ENCODE measurements at places on chromosomes 4 and X.

DNA sequence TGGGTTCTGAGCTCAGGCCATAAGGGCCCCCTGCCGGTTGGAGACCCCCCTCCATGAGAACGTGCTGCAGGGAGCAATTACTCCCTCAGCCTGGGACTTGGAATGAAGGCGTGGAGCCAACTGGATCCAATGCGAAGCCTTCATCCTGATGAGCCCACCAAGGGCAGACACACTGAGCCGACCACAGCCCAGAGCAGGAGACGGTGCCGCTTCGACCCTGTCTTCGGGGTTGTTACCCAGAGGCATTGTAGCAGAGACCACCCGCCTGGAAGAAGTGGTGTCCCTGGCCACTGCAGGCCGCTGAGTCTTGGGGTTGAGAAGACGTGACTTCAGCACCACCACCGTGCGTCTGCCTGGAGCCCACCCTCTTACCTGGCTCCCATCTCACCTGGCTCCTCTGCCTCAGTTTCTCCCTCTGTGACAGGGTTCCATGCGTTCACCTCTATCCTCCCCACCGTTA, 7.0 kb upstream of the NKX1-1 start:
- no peak for DNase-seq

- DNase-seq: no peak
Measured at GRCh38 chr4:144649646-144650045, 3.7 kb downstream of the HHIP start.

DNA sequence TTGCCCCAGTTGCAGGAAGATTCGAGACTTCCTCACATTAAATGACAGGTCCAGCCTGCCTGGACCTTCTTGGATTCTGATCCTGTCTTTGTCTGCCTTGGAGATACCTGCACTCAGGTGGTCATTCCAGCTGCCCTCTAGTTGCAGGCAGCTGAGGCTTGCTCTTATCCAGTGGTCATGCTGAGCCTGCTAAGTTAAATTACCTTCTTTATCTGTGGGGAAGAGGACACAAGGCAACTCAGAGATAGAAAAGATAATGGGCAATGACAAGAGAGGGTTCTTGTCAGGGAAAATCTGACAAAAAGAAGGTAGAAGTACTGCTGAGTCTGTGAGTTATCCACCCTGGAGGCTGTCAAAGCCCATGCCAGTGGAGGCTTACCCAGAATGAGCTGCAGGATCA, 401.4 kb downstream of the MID1IP1 start:
- DNase-seq: no peak

GRCh38 chr4:188032170-188032569, 36.6 kb downstream of the ZFP42 start:
- DNase-seq: no peak

DNA sequence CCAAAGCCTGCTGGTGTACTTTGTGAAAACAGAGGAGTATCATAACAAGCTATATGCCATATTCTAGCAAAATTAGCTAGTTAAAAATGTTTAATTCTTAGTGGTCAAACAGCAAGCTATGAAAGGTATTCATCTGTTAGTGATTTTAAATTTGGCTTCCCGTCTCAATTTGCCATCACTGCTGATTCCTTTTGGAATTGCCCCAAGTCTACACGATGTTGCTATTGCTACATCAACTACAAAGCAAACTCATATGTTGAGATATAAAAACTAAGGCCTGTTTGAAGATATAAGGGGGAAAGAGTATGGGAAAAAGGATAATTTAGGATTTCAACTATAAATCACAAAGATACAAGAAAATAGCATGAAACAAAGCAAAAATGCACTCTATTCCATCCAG, 146.1 kb downstream of the COL25A1 start:
- no peak for DNase-seq

DNA sequence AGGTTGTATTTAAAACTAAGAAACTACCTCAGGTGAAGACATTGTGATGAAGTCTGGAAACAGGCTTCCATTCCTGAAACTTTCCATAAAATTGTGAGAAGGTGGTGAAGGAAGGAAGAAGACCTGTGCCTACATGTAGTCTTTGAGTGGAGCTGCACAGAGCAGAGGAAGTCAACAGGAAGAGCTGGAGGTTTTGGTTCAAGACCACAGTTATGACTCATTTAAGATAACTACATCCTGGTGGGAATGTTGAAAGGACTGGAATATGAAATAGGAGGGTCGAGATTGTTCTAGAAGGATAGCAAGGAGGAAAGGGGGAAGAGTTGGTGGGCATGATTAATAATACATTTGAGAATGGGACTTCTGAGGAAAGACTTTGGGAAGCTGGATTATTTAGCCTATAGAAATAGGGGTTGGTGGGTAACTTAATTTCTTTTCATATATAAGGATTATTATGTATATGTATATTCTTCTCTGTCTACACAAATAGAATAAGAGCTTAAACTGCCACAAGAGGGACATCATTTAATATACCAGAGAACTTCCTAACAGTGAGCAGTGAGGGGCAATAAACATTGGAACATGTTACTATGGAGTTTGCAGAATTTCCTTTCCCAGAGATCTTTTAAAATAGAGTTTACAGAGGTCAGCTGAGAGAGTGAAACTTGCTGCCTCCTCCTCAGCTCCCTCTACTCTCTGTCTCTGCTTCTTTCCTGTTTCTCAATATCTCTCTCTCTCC, 23.5 kb downstream of the AWAT2 start:
- no peak for DNase-seq

GRCh38 chr4:106707776-106708463, 328.2 kb downstream of the DKK2 start:
- DNase-seq: no peak

DNA sequence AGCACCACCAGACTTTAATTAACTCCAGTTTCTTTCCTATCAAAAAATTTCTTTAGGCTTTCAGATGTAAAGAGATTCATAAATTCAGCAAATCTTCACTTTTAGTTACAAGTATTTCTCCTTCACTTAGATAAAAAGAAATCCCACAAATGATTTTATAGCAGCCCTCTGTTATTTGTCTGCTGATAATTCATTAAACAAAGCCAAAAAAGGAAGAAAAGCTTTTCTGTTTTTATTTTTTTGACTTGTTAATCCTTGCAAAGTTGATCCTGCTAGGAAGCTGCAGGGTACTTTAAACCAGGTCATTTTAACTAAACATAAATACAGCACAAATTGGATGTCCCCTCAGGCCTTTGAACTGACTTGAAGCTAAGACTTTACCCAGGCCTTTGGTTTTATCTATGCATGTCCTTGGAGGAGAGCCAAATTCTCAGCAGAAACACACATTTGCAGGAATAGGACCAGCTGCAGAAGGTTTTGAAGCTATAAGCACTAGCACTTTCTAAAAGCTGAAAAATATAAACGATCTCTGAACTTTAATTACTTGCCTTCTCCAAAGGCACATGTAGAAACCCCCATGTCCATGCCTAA, 57.5 kb downstream of the PCDH18 start:
- no peak for DNase-seq

Data from RPMI8226 (cell line).